ENCODE measurements at places on chromosomes 5 and 9.
A peak's percentile ranks its signal among the peaks of the same experiment; 100 is the strongest.

DNA sequence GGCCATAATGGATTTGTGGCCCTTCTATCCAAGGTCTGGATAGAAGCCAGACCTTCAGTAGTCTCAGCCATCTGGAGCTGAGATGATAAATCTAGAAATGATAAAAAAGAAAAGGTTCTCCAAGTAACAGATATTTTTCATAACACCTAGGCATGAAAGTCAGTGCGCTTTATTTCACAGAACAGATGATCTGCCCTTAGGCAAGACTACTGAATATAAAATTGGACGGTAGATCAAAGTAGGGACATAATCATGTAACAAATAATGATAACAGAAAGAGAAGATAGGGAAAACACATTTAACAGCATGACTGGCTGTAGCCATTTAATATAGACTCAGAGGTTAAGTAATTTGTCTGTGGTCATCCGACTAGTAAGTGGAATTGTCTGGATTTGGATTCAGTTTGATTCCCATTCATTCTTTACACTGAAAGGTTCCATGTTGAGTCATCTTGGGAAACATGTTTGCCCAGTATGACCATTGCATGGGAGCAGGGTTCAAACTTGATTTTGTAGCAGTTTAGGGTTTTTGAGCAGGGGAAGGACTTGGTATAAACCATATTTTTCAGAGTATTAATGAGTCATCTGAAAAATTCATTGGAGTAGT lies 4.1 kb upstream of the CAVIN4 start:
- DNase-seq = no peak

DNA sequence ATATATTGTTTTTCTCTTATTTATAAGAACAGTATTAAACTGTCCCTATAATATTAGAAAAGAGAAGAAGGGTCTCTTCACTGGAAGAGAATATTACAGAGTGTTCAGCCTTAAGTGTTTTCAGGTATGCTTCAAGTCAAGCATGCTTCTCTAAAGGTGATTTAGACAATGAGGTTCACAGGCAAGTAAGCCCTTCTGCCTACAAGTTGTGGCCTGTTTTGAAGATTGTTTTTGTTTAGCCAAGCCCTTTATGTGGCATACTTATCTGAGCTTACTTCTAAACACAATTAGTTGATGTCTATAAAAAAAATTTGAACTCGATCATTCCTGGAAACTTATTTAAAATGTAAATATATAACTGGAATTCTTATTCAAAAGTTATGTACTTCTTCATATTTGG lies 343.8 kb upstream of the CDH18 start:
- DNase-seq = no peak

- DNase-seq = no peak
Measured at GRCh38 chr5:57902095-57902494, 419.5 kb upstream of the ACTBL2 start.

DNA sequence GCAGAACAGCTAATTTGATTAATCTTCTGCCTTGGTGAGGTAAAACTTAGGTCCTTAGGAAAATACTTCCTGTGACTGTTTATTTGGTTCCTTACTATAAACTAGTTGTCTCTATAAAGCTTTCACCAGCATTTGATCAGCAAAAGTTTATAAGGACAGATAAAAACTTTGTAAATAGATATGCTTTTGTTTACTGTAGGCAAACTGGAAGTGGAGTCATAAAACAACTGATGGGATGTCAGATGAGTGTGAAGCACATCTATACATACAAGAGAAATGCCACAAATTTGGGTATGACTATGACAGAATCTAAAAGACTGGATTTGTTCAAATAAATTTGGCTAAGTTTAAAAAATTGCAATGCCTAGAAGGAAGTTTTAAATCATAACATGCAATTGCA lies 5.5 kb downstream of the PTGER4 start:
- DNase-seq = no peak

DNA sequence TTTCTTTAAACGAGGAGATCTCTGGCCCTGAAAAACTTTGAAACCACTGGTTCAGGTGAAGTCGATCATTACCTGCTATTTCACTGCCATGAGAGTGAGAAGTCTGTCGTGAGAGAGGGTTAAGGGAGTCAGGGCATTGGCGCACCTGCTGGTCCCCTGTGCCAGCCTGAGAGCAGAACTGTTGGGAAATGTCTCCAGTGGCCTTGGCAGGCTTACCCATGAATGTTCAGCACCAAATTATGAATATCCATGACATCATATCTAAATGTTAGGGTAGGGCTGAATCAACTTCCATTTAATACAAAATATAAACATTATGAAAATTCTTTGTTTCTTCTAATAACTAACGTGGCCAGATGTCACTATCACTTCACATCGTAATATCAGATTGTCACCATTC lies 379.3 kb downstream of the KDM4C start:
- DNase-seq = no peak

- peak; percentile 76 for DNase-seq
Measured at GRCh38 chr5:6328173-6328572, 50.2 kb downstream of the MED10 start.

GRCh38 chr9:136808075-136808805 lies 492 bp downstream of the RABL6 start:
- DNase-seq = peak; percentile 81

DNA sequence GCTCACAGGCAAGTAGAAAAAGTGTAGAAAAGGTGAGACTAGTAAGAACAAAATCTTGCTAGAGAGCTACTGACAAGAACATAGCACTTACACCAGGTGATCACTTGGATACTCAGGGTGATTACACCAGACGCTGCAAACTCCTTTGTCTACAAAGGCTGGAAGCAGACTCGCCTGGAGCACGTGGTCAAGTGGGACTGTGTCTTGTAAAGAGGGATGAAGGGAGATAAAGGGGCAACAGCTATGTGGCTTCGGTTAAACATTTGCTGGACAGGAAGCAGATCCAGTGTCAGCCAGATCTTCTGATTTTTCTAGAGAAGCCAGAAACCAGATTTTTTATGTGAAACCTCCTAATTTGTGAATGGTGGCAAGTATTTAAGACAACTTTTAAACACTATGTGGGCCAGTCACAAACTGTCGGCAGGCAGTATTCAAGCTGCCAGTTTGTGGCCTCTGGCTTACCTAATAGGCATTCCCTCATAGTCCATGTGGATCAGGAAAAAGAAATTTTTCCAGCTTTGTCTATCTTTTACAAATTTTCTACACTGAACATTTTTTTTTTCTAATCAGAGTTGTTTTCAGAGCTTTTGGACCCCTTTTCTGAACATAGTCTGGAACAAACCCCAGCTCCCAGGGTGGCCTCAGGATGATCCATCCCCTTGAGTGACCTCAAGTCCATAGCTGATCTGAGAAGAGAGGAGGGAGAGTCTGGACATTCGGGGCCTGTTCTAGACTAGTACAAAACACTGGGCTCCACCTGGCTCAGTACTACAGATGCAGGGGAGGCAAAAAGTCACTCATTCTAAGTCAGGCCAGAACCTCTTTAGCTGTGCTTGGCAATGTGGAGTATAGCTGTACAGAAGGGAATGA lies 262.9 kb downstream of the ARRDC3 start:
- peak; percentile 45 for DNase-seq

DNA sequence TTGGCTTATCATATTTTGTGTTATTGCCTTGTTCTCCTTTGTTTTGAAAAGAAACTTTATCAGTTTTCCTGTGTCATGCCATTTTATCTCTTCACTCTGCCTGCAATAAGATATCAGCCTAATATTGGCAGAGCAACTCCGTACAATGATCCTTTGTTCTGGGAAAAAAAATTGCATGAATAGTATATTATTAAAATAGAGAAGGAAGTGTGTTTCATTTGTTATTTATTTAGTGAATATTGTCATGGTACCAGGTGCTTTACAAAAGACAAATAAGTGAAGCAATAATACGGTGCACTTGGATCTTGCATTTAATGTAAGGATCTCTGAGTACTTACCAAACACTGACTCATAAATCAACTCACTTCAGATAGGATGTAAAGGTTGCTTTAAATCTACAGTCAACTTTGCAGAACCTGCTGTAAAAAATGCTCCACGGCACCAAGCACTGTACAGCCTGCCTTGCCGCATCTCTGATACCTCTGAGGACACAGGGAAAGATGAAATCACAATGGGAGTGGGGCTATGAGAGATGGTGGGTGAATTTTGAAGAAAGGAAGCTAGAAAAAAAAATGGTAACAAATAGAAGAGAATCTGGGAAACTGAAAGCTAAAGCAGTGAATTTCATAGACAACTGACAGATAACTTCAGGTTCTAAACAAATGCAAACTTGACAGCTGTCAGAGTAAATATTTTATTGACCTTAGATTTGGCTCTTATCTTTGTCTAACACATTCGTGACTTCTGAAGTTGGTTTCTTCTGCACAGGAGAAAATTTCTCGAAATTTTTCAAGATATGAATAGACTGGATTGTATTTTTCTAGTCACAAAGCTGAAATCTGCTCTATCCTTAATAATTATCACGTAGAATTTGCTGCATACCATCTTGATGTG lies 232.1 kb downstream of the ENC1 start:
- DNase-seq = no peak

DNA sequence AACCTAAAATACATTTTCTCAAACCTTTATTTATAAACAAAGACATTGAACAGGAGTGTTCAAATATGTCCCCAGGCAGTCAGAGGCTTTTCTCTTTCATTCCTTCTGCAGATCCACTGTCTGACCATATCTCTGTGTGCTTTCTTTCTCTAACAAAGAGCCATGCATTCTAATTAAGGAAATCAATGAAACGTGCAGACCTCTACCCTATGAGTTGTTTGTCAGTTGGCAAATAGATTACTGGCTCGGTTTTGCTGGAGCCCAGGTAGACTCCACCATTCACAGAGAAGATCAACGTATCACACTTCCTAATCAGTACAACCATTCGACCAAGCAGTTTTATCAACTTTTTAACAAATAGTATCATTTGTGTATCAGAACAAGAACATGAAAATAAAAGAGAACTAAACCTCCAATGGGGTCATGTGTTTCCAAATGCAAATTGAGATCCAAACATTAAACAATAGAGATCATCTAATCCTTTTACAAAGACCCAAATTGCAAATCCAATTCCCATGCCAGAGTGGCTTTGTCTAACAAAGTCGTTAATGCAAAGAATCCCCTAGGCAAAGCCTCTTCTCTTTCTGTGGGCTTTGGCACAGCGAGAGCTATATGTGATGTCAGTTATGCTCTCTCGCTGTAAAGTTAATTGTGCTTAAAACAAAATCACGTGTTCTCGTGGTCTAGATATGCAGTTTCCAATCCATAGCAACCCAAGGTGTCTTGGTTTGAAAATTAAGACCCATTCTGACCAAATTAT lies 16.8 kb downstream of the KLF4 start:
- DNase-seq = no peak

DNA sequence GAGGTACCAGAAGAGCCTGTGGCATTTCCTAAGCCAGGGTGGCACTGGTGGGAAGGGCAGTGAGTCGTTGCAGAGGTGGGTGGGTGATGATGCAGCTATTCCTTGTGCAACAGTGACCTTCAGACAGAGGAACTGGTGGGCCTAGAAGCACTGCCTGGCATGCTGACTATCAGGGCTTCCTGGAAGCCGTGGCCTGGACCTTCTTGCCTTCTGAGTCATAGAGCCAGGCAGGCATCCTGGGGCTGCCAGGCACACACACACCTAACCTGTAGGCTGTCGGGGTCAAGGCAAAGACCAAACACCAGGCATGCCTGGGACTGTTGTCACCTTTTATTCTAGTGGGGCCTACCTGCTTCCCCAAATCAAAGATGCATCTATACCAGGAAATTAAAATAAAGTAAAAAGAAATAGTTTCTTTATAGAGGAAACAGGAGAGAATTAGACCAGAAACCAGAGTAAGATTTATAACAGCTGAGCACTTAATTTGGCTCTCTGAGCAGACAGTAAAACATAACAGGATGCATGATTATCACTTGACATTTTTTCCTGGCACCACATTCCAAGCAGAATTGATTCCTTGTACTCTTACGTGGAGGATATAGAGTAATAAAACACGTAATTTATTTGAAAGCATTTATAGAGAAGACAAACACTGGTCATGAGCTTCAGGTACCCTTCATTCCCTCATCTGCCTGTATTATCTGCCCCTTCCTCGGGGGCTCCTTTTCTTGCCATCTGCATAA lies 25.1 kb downstream of the NANS start:
- no peak for DNase-seq

All from activated CD4-positive, alpha-beta T cell treated with anti-CD3 and anti-CD28 coated beads, Interleukin-2, amount 10 ng/mL, durations not matched to agents 24 days and 14 days (primary cell).